NCI-H524 (cell line): ENCODE measurements at places on chromosomes 12 and 14.

- DNase-seq: no peak
Measured at GRCh38 chr12:6688543-6688998, 604 bp downstream of the ZNF384 start.

DNA sequence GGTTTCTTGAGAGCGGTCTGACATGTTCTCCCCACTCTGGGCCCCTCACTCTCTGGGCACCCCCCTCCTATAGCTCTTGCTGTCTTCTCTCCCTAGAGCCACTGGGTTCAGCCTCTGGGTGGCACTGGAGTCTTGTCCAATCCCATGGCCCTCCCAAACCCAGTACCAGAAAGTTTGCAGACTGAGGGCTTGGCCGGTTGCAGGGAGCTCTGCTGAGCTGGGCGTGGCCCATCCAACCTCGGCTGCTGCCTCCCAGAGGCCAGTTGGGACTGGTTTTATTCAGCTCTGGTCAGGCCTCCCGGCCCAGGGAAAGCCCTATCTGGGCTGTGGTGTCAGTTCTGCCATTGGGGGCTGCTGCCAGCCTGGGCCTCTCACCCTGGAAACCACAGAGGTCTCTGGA, 37.9 kb downstream of the ISCA2 start:
- no peak for DNase-seq

GRCh38 chr12:120943482-120943881, 34.9 kb upstream of the HNF1A start:
- DNase-seq: no peak

DNA sequence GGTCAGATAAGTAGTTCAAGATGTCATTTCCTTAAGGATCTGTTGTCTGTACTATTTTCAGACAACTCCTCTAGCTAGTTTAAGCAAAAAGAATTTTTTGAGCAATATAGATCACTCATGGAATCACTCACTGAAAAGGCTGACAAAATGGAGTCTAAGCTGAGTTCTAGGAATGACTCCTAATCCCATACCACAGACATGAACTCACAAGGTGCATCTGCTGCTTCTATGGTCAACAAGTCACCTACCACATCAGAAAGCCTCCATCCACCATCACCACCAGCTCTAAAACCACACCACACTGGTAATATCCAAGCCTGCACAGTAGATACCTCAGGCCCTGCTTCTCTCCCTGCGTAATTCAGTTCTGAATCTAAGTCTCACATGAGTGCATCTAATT, 33.0 kb downstream of the PWP1 start:
- DNase-seq: no peak

DNA sequence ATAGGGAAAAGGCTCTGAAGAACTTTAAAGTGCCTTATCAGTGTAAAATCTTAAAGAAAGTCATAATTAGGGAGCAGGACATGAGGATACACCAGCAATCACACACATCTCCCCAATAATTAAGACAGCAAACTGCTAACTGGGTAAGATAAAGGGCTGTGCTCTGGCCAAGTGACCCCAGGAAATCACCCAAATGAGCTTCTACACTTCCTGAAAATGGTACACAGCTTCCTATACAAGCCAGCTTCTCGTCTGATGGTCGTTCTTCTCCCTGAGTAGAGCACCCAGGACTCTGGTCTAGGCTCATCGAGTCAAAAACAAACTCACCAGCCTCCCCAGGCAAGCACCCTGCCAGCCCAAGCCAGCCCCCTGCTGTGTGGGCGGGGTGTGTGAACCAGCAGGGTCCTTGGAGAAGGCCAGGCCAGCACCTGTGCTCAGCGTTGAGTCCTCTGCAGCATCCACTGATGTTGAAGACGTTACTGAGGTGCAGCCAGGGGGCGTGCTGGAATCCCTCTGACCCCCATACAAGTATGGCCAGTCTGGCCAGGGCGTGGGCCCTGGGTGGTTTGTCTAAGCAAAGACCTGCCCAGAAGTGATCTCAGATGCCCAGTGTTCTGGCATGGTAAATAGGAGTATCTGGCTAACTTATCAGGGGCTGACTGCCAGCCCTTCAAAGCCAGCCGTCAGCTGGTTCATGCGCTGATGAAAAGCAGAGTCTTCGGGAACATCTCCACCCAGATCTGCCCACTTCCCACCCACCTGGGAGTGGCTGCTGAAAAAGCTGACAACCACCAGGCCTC, 41.4 kb downstream of the ACTN1 start:
- no peak for DNase-seq

GRCh38 chr14:104450811-104451401, 128.7 kb upstream of the C14orf180 start:
- no peak for DNase-seq

GRCh38 chr12:8907513-8907912, 6.8 kb upstream of the PHC1 start:
- DNase-seq: peak; percentile 44

GRCh38 chr12:98814254-98814653, 169.2 kb downstream of the APAF1 start:
- no peak for DNase-seq

DNA sequence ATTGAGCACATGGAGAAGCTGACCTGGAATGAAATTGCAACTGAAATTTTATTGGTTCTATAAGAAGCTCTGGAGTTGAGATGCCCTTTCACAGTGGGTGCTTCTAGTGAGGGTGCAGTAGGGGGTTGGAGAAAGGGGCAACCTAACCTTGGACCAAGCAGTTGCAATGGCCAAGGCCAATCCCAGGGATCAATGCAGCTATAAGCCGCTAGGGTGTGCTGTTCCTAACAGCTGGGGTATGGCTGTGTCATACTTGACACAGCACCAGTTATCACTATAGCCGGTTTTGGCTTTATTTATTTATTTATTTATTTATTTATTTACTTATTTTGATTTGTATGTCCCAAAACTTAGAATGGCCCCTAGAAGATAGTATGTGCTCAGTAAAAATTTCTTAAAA, 505.9 kb downstream of the FLRT2 start:
- DNase-seq: no peak

DNA sequence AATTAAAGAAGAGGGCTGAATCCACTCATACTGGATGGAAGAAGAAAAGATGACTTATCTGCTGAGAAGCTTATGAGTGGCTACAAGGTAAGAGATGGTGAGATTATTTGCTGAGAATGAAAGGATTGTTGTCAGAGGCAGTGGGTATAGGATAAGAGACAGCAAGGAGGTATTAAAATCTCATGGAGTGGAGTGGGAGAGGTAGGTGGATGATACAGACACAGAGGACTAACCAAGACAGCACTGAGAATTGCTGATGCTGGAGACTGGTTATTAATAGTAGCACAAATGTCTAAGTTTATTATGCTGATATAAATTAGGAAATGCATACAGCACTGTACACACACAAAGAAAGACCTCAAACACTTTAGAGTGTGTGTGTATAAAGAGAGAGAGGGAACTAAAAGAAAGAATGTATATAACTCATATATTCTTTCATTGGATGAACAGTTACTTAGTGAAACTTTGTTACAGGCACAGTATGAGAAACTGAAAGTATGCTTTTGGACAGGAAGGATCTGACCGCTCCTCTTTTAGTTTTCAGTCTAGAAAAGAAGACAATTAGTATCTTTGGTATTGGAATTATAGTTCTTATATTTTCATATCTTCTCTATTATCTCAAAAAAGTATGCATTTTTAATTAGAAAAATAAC, 543.1 kb downstream of the LRFN5 start:
- no peak for DNase-seq

GRCh38 chr12:2113119-2113912, 60.5 kb downstream of the CACNA1C start:
- no peak for DNase-seq

DNA sequence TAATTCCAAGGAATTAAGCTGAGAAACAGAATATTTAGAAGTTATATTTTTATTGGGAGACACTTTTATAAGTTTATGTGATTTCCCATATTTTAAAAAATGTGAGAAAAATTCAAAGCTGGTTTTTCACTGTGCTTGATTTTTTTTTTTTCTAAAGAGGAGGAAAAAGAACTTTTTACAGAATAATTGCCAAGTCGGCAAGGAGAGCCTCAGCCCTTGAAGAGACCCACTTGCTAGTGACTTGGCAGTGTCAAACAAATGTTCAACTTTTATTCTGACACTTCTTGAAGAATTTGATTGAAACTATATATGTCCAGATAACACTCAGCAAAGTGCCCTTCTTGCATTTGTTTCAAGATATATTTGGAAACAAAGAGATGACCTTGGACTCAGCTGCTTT, 52.3 kb upstream of the ATP2A2 start:
- no peak for DNase-seq

GRCh38 chr12:26119391-26119989, 5.3 kb downstream of the BHLHE41 start:
- DNase-seq: peak; percentile 67

- no peak for DNase-seq
Measured at GRCh38 chr12:14910090-14910915, 24.6 kb upstream of the MGP start.

DNA sequence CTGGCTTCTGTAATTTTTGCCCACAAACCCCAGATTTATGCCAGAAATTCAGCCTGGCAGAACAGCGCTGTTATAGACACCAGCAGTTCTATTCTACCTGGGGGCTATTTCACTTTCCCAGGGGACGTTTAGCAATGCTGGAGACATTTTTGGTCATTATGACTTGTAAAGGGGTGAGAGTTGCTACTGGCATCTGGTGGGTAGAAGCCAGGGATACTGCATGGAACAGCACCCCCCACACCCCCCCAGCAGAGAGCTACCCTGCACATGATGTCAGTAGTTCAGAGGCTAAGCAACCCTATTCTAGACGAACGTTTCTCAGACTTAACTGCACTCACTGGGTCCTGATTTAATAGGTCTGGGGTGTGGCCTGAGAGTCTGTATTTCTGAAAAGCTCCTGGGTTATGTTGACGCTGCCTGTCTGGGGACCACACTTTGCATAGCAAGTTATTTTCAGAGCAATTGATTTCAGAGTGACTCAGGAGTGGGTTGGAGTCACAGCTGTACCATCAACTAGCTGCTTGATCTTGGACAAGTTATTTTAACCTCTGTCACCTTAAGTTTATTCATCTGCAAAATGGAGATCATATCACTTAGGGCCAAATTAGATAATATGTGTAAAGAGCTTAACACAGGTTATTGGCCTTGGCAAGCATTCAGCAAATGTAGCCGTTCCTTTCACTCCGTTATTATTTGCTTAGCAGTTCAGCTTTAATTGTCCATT, 48.5 kb downstream of the CHST11 start:
- no peak for DNase-seq

DNA sequence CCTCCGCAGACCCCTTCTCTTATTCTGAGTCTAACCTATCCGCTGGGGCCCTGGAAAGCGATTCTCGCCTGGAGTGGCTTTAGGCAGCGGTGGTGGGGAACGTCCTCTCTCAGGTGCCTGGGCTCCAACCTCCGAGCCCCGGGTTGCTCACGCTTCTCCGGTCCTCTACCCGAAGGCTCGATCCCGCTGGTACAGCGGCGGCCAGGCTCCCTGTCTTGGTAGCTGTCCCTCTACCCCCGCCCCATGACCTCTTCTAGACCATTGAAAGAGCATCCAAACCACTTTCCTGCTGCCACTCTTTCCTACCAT, 505 bp upstream of the HEBP1 start:
- peak; percentile 68 for DNase-seq

DNA sequence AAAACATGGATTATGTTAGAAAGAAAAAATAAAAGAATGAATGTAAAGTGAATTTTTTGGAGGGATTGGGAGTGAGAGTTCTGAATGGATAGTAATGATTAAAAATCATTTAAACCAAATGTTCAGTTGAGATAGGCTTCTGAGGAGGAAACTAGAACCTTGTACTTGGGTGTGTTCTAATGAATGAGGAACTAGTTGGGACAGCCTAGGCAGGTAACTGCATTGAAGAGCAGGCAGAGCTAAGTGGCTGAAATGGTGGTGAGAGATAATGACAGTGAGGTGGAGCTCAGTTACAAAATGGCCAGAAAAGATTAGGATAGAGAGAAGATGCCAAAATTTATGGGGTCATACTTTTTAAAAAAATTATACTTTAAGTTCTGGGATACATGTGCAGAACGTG, 132.9 kb downstream of the ATP23 start:
- no peak for DNase-seq

DNA sequence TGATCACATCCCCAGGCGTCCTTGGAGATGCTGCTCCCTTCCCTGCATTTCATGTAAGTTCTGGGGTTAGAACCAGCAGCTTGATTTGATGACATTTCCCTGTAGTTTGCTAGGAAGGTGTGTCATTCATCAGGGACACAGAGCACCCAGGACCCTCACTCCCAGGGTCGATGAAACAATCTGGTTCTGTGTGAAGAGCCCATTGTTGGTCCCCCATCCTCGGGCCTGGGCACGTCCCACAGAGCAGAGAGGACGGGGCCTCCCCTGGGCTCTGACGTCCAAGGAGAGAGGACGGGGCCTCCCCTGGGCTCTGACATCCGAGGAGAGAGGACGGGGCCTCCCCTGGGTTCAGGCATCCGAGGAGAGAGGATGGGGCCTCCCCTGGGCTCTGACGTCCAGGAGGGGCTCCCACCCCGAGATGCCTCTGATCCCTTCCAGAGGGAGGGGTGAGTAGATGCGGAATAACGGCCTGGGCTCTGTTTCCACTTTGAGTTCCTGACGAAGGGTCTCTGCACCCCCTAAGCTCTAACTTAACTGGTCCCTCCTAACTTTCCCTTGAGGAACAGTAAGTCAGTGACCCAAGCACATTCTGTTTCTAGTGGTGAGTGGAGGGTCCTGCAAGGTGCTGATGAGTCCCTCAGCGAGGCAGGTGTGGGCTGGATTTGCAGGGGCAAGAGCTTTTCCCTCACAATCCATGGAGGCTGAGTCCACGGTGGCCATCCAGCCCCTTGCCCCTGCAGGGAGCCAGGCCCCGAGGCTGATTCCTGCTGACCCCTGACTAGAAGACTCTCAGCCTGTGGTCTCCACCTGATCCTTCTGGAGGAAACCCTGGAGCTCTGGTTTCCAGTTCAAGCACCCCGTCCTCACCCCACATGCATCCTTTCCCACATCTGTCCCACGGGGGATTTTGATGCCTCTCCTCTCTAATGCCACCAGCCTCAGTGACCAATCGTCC, 35.5 kb upstream of the SFSWAP start:
- no peak for DNase-seq

DNA sequence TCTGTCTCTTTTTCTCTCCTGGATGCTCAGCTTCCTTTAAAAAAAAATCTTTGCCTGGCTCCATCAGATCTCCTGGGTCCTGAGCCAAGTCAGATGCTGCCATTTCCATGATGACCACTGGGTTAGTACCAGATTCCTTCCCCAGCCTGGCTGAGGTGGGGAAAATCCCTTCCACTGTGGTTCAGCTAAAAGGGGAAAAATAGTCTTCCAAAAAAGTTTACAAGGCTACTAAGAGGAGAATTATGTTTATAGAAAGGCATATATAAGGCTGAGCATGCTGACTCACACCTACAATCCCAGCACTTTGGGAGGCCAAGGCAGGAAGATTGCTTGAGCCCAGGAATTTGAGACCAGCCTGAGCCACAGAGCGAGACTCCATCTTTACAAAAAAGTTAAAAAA, 28.4 kb upstream of the GAS2L3 start:
- DNase-seq: no peak

GRCh38 chr14:94394581-94395207, 6.3 kb upstream of the SERPINA1 start:
- DNase-seq: no peak

GRCh38 chr14:52318826-52319645, 4.9 kb downstream of the PTGER2 start:
- no peak for DNase-seq
